ENCODE measurements at places on chromosomes 6 and 20. TPM values are rescaled to one million over a fixed set of nuclear protein-coding genes. Genes with fewer than 3 reads are reported as not detected.

The HSF2 gene
- polyA plus RNA-seq: 3.5 TPM

The TRAPPC3L gene
- not detected for polyA plus RNA-seq

The WFDC13 gene
- polyA plus RNA-seq: not detected

The SNX21 gene
- 16.8 TPM for polyA plus RNA-seq

DNA sequence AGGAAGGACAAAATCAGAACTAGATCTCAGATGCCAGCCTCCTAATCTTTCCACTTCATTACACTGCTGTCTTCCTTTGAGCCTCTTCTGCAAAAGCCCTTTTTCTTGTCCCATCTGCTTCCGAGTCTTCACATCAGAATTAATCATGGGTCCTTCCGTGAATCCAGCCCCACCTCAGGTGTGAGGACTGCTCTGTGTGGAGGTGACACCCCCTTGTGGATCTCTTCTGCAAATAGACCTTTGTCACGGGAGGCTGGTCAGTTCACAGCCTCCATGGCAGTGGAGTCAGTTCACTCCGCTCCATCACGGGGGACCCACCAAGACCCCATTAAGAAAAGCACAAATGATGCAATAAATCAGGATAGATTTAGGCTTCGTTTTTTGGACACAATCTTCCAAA, 171.1 kb downstream of the ADAT2 start:
- DNase-seq: no peak

DNA sequence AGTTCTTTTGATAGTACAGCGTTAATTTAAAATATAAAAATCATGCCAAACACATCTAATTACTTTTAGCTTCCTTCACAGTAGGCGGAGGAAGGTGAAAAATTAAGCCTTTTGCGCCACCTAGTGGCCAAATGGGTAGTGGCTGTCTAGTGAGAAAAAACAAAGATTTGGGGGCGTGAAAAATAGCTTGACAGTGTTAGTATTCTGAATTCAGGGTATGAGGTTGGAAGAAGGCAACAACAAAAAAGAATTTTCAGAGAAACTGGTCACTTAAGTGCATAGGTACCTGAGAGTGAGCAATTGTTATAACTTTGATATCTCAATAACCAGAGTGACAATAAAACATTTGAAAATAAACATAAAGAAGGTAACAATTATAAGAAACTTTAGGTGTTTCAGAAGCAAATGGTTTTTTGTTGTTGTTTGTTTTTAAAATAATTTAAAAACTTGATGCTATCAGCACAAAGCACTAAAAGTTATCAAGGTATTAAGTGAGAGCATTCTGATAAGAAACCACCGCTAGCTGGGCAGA, 14.3 kb downstream of the PSMB9 start:
- peak; percentile 87 for DNase-seq

- DNase-seq: no peak
These were observed 219.0 kb downstream of the PREX1 start for GRCh38 chr20:48608756-48609155.

DNA sequence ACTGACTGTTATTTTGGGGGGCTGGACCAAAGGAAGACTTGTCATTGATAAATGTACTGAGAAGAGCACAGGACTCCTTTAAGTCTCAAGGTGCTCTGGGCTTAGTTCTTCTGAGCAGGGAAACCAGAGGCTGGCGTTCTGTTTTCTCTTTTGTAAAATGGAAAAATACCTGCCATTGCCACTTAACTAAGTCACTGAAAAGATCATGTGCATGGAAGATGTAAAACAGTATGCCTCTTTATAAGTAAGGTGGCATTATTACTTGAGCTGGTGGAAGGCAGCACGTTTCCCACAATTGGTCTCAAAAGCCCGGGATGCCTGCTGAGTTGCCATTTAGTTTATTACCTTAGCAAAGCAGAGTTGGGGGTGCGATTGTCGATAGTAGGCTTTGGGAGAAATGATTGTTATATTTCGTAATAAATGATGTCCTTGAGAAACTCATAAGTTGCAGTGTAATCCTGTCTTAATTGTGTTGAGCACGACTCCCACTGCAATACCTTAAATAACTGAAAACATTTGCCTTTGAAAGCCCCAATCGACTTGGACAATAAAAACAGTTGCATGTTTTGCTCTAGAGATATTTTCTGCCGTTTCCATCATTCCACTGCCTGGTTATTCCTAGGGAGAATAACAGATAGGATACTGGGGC, 3.6 kb downstream of the JARID2 start:
- no peak for DNase-seq

- DNase-seq: peak; percentile 64
These were observed 52.0 kb downstream of the JPH2 start for GRCh38 chr20:44135012-44135412.
